ENCODE measurements at places on chromosomes 4 and X.

- no peak for DNase-seq
These were observed 207.3 kb upstream of the RADX start for GRCh38 chrX:106404512-106404911.

DNA sequence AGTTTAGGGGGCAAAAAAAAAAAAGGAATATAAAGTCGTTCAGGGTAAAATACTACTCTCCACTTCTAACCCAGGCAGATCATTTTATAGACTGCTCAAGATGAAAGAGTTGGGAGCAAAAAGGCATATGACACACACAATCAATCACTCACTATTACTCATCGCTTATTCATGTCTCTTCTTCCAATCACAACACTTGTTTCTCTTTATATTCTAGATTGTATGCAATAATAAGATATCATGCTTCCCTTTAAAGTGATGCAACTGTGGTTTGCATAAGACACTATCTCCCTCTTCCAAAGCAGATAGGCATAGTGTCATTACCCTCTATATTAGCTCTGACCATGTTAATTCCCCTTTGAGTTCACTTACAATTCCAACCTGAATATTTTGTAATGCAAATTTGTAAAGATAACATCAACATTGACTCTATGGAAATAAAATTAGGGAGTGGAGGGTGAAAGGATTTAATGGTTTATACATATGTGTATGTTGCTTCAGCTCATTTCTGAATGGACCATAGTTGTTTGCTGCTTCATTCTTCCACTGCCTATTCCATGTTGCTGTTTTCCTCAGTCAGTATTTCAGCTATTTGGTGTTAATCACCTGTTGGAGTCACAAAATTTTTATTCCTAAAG is 154.9 kb upstream of the EPHA5 start:
- DNase-seq: no peak

- DNase-seq: no peak
These were observed 1210.6 kb downstream of the C4orf33 start for GRCh38 chr4:130306566-130306965.

DNA sequence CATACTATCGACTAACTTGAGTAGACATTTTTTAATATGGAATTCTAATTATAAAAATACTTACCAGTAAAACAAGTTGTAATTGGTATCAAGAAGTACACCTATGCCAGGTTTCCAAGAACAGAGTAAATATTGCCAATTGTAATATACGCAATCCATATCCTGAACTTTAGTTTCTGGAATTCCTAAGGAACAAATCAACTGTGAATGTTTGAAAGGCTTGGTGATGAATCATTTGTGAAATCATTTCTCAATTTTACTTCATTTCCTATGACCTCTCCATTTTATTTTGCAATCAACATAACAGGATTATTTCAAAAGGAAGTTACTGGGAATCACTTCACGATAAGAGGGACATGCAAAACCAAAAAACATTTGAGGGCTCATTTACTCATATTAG is 3.7 kb downstream of the IL13RA2 start:
- no peak for DNase-seq

GRCh38 chrX:7132335-7133049 is 15.0 kb upstream of the STS start:
- DNase-seq: no peak

GRCh38 chr4:109434007-109434971 is 674 bp downstream of the SEC24B start:
- DNase-seq: no peak

DNA sequence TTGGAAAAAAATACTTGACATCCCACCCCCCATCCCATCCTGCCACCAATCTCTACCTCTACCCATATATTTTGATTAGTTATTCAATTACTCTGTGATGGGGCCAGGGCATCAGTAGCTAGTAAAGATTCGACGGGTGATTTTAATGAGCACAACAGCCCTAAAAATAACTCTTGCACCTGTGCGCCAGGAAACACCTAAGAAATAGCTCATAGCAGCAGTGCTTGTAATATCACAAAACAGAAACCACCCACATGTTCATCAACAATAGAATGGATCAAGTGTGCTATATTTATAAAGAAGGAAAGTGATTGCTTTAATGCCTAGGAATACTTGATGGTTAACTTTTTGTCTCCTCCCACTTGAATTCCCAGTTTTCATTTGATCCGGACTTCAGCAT is 225.6 kb upstream of the LCORL start:
- no peak for DNase-seq

- DNase-seq: no peak
These were observed 176.4 kb downstream of the IL1RAPL2 start for GRCh38 chrX:104742355-104742754.

GRCh38 chrX:55129361-55129760 is 40.5 kb downstream of the PAGE2 start:
- no peak for DNase-seq

DNA sequence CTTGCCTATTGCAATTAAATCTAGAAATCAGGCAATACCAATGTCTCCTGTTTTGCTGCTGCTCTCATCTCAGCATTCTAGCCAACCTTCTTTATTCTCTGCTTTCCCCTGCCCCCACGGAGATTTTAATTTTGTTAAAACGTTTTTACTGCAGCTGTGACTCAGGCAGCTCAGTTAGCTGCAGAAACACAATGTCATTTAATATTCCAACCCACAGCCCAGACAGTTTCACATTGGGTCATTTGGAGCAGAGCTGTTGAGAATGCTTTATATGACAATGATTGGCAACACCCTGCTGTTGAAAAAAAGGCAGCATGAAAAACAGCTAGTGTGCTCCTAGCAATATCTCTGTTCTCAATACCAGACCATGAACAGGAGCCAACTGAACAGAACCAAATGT is 12.6 kb upstream of the SLC10A4 start:
- no peak for DNase-seq

DNA sequence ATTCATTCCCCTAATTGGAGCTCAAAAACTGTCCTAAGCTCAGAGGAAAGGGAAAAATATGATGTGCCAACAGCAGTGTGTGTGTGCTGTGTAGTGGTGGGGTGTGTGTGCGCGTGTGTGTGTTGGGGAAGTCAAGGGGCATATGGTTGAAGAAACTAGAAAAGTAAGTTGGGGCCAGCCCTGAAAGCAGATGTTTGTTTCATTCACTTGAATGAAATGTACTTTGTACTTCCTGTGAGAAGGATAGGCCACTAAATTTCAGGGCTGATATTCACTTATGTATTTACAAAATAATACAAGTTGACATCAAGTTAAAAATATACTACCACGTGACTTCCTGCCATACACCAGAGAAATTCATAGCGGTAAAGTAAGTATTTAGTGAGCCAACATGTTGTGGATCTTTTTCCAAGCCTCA is 151.3 kb upstream of the JADE1 start:
- DNase-seq: no peak

DNA sequence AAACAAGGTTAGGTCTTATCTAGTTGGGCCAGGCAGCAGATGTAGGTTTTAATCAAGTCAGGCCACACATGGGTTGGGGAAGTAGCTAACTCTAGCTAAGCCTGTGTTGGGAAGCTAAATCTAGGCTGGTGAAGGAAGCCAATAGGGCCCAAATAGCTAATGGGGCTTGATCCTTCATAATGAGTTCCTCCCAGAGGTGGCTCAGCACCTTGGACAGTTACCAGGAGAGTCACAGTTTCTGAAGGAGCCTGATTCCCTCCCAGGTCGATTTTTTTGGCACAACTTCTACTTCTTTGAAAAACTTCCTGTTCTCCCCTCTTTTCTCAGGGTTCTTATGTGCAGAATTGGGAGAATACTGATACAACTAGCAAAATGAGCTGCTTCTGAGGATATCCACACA is 242.5 kb upstream of the PRPS2 start:
- DNase-seq: no peak

DNA sequence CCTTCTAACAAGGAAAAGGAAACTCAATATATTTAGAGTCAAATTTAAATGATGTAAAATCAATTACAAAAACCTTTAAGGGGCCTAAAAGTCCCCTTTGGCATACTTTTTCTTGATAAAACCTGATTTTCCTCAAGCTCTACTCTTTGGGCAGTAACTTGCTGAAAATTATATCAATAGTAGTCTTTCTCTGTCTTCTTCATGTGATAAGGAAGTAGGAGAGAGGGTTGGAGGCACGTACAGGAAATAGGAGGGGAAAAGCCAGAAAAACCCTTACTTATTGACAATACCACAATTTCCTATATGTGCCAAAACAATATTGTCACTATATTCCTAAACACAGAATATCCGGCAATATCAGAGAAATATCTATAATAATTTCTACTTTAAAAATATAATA is 9.6 kb downstream of the RHOH start:
- DNase-seq: no peak

- DNase-seq: no peak
These were observed 46.1 kb downstream of the EVC start for GRCh38 chr4:5757091-5757490.

DNA sequence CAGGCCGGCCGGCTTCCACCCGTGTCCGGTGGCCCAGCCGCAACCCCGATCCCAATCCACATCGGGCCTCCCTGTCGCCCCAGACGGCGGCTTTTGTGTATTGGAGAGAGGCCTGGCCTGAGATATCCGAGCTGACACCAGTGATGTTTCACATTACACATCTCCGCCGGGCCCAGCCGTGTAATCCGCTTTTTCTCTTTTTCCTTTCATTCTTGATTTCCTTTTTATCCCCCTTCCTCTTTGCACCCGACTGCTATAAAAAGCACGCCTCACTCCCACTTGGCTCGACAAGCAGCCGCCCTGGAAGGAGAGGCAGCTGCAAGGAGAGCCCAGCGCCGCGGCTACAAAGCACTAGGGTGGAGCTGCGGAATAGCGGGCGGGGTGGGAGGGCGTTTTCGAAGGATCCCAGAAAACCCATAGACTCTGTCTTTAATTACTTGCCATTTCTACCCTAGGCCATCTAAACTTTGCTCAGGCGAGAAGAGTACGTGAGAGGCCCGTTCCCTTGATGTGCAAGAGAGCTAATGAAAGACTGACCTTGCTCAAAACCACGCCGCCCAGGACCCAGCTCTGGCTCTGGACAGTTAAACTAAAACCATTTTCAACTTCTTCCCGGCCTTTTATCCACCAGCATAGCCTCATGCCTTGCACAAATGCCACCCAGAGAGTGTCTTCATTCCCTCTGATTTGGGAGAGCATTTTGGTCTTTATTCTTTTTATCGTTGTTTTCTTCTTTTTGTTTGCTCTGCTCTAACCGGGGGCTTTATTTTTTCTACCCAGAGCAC is 3.2 kb downstream of the PITX2 start:
- DNase-seq: no peak

GRCh38 chr4:68630371-68630770 is 40.1 kb downstream of the UGT2B15 start:
- DNase-seq: no peak

GRCh38 chr4:144647095-144647561 is 1.2 kb downstream of the HHIP start:
- no peak for DNase-seq

Measured in stimulated activated CD8-positive, alpha-beta memory T cell treated with anti-CD3 and anti-CD28 coated beads, Interleukin-12 subunit alpha, Interleukin-12 subunit beta, amount 100 ng/mL, for 4 hours (primary cell).